Hematopoietic multipotent progenitor cell treated with erythropoietin and hydrocortisone succinate and interleukin-3 and kit ligand, for 4 days (in vitro differentiated cells): ENCODE measurements at places on chromosomes 6 and 20.

DNA sequence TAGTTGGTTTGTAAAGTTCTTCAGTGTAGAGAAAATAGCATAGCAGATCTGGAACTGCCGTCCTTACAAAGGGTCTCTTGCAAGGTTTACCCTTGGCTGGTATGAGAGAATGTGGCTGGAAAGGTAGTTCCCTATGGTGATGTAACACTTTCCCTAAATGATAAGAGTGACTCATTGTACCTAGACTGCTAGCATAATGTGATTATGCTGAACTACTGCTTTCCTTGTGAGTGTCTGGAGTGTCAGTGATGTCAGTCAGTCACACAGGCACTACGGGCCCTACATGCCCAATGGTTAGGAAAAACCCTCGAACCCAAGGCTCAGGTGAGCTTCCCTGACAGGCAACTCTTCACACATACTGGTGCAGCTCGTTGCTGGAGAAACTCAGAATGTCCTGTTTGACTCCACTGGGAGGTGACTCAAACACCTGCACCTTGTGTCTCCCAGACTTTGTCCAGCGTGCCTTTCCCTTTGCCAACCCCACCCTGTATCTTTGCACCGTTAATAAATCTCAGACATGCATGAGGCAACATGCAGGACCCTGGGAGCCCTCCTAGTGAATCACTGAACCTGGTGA lies 28.4 kb upstream of the LY86 start:
- no peak for DNase-seq

DNA sequence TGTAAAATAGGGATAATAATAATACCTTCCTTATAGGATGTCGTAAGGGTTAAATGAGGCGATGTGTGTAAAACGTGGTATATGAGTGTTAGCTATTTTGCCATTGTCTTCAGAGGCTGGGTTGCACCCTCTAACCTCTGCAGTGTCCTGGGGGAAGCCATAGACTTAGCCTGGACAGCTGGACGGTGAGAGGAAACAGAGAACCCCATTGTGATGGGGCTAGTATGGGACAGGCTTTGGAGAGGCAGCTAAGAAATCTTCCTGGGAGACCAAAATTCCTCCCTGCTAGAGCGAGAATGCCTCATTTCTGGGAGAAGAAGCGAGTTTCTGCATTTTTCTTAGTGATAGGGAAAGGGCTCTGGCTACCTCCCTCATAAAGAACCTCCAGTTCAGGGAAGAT lies 22.8 kb downstream of the KCNB1 start:
- no peak for DNase-seq

DNA sequence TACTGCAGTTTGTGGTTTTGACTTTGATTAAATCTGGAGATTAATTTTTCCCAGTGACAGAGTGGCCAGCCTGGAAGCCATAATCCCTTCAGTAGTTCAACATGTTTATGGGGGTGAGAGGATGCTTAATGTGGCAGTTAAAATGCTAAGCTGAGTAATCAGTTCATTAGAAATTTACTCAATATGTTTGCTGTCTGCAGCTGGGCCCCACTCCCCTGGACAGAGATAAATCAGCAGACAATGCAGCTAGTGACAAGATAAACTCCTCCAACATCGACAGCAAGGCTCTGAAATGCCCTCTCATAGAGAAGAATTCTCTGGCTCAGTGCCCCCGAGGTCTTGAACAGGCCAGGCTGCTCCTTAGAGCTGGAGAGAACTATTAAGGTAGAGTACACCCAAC lies 101.9 kb downstream of the LRFN2 start:
- no peak for DNase-seq

DNA sequence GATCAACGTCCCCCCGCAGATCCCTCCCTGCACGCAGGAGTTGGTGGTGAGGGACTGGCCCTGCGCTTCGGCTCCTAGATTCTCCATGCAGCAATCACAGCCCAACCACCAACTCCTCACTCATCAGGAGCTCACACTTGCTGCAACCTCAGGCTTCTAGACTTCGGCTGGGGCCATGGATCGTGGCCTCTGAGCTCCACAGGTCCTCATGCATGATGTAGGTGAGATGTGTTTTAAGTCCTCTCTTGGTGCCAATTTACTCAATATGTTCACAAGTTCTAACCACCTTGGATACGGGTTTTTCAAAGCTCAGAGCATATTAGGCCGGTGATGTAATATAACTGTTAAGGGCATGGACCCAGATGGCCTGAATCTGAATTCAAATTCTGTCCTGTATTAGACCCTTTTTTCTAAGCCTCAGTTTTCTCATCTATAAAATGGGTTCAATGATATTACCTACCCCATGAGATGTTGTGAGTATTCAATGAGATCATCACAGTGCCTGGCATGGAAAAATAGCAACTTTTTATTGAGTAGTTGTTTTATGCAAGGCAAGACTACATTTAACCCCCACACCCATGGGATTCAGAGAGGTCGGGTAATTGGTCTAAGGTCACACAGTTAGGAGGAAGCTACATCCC lies 31.0 kb downstream of the SUN5 start:
- DNase-seq = no peak
